ENCODE measurements at places on chromosomes 2 and 18.

DNA sequence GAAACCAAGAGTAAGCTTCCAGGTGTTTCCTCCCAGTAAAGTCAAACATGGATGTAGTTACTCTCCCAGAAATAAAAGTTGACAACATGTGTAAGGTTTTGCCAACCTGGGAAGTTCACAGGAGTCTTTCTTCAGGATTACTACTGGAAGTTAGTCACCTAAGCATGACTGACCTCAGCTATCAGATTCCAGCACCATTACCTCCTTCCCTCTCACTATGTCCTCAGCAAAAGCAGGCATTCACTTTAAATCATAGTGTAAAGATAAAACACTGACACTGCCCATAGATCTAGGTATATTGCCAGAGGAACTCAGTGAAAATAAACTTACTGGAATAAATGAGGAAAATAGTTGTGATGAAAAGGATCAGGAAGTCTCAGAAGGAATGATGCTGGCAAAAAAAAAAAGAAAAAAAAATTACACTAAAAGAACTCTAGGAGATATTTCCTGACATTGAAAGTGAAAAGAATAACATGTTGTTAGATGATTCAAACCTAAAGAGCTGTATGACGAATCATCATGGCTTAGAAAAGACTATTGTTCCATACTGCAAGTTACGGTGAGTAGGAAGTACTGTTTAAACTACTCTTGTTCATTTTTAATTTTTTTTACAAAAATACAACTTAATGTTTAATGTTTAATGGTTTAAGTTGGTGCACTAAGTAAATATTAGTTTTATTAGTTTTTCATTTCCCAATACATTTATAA, 484.5 kb upstream of the ZNF804A start:
- no peak for DNase-seq

GRCh38 chr2:27613985-27614384, 14.8 kb downstream of the CCDC121 start:
- DNase-seq: no peak

- no peak for DNase-seq
These were observed 117.9 kb downstream of the NRP2 start for GRCh38 chr2:205800224-205800623.

DNA sequence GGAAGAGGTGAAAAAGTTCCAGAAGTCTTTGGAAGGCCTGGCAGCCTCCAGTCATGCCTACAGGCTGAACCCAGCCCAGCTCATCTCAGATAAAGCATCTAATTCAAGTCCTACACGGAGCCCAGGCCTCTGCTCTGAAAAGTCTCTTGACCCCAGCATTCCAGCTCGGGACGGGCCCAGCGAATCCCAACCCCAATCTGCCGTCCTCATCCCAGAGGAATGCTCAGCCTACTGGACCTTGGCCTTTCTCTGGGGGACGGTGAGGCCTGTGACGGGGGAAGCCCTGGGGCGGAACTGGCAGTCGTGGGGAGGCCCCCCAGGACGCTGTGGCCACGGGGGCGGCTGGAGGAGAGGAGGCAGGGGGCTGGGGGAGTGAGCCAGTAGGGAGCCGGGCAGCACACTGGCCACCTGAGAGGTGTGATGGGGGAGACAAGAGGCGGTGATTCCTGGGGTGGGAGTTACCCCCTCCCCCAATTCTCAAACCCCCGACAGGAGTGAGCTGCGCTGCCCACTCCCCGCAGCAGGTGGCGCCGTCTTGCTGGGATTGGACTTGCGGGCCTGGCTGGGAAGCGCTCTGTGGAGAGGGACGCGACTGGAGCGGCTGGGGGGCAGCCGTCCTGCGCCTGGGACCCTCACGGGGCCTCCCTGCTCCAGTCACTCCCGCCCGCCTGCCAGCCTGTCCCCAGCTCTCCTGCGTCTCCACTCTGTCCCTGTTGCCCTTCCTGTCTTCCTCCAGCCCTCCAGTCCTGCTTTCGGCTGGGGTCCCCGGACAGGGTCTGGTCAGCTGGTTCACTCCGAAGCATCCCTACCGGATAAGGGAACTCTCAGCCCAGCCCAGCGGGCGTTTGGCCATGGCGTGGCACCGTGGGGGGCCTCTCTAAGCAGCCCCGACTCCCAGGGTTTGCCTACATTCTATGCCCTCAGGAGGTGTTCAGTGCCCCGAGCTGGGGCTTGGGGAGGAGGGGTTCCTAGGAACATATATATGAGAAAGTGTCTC, 182.6 kb upstream of the HAAO start:
- peak; percentile 58 for DNase-seq

DNA sequence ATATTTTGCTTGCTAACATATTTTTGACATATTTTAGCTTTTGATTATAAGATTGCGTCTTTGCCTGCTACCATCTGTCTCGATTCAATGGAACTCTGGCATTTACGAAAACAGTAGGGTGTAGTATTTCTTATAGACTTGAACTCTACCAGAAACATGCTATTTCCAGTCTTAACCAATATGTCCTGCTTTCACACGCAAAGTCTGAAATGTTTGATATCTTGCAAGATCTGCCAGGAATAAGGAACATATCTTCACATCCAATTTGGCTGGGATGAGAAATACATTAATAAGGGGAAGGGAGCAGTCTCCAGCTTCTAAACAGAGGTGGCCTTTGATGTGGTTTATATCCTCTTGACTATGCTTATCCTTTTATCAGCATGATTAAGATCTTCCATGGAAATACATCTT, 299.4 kb downstream of the ZNF521 start:
- no peak for DNase-seq

DNA sequence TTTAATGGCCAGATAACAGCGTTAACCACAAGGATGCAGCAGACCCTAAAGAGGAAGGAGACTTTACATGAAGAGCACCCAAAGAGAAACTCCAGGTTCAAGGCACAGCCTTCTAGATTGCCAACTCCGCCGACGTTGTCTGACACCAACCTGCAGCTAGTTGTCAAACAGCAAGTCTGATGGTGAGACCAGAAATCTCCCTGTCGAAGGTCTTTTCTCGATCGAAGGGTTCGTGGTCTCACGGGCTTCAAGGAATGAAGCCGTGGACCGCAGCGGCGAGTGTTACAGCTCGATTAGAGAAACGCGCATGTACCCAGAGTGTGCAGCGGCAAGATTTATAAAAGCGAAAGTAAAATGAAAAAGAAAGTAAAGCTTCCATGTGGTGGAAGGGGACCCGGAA, 656.3 kb downstream of the XIRP2 start:
- no peak for DNase-seq

Data from suppressor macrophage treated with lipopolysaccharide for 4 hours (primary cell).